GM23338 (cell line): ENCODE measurements at places on chromosomes 5 and 9. TPM values are rescaled to one million over a fixed set of nuclear protein-coding genes. Genes with fewer than 3 reads are reported as not detected.

PCDHA13 gene
- total RNA-seq, result 4.3 and 9.8 TPM in 2 replicates

PCDHGC5 gene
- total RNA-seq, result 0.54 and 1.5 TPM in 2 replicates

BHMT gene
- total RNA-seq, result 2.3 and 4.2 TPM in 2 replicates

LOX gene
- 1.2 and 1.8 TPM in 2 replicates for total RNA-seq

N4BP3 gene
- 52.7 and 58.2 TPM in 2 replicates for total RNA-seq

GFI1B gene
- total RNA-seq, result 0.38 and 1.0 TPM in 2 replicates

IRGM gene
- total RNA-seq, result not detected in 2 replicates

DDX4 gene
- total RNA-seq, result 0.83 TPM in 1 of 2 replicates, not detected in the other

SLC6A19 gene
- not detected in 2 replicates for total RNA-seq

F2RL2 gene
- 0.42 TPM in 1 of 2 replicates, not detected in the other for total RNA-seq

NSUN2 gene
- 110 and 112 TPM in 2 replicates for total RNA-seq

GABRA6 gene
- total RNA-seq, result not detected in 2 replicates

PAPPA gene
- 0.31 and 0.38 TPM in 2 replicates for total RNA-seq

GAS1 gene
- 6.1 and 7.7 TPM in 2 replicates for total RNA-seq

FOXD4L3 gene
- total RNA-seq, result not detected in 2 replicates

FTMT gene
- total RNA-seq, result not detected in 2 replicates

PMPCA gene
- 83.3 and 88.2 TPM in 2 replicates for total RNA-seq

SV2C gene
- 0.07 and 0.12 TPM in 2 replicates for total RNA-seq

CKMT2 gene
- total RNA-seq, result 3.4 and 8.2 TPM in 2 replicates

PAM gene
- total RNA-seq, result 65.8 and 79.4 TPM in 2 replicates

SLCO6A1 gene
- 3.1 TPM in 1 of 2 replicates, not detected in the other for total RNA-seq
